Stimulated activated CD8-positive, alpha-beta memory T cell treated with anti-CD3 and anti-CD28 coated beads, Interleukin-7, amount 100 ng/mL, for 24 hours (primary cell): ENCODE measurements at places on chromosomes 5 and 9.

GRCh38 chr5:171586436-171586835 lies 167.0 kb downstream of the FGF18 start:
- DNase-seq: no peak

GRCh38 chr5:5344606-5345005 lies 77.9 kb upstream of the ICE1 start:
- no peak for DNase-seq

GRCh38 chr5:176389135-176390123 lies 878 bp downstream of the HIGD2A start:
- no peak for DNase-seq

GRCh38 chr5:53381-54174 lies 38.4 kb upstream of the PLEKHG4B start:
- no peak for DNase-seq

GRCh38 chr5:133709209-133709725 lies 96.9 kb upstream of the FSTL4 start:
- DNase-seq: no peak

DNA sequence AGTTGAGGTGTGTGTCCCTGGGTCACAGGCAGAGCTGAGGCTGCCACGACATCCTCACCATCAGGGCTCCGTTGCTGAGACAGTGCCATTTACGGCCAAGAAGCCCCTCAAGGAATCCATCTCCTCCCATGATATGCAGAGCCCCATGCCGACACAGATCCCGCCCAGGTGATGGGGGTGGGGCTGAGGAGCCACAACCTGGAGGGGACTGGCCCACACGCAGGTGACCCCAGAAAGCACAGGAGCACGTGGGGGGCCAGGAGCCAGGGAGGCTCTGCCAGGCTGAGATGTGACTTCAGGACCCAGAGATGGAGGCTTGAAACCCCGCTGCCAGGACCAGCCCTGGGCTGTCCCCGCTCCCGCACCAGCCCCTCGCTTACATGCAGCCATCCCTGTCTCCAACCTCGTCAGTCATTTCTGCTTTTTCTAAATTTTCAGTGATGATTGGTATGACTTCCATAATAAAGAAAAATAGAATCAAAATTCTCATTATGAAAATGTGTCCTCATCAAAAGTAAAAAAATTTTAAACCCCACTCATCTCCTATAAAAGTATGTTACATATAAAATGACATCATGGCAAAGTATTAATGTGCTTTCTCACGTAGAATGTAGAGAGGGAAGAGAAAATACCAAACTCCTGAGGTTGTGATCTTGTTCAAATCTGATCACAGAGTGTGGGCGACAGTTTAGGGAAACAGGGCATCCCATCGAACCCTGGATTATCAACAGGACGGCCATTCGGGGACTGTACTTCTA lies 98.0 kb upstream of the SARDH start:
- no peak for DNase-seq

- no peak for DNase-seq
Observed at GRCh38 chr5:7169240-7169878, 226.6 kb upstream of the ADCY2 start.

- DNase-seq: no peak
Observed at GRCh38 chr9:129595903-129596540, 24.9 kb downstream of the C9orf50 start.

GRCh38 chr9:117178596-117179375 lies 236.1 kb downstream of the ASTN2 start:
- DNase-seq: no peak

DNA sequence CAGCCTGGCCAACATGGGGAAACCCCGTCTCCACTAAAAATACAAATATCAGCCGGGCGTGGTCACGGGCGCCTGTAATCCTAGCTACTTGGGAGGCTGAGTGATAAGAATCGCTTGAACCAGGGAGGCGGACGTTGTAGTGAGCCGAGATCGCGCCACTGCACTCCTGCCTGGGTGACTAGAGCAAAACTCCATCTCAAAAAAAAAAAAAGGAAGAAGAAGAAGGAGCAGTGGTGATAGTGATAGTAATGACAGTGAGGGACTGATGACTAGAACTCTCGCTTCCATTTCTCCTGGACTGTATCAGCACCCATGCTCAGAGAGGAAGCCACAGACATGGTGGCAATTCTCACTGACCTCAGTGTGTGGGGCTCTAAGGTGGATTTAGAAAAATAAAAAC lies 52.6 kb upstream of the CLINT1 start:
- DNase-seq: no peak

GRCh38 chr5:25334350-25334749 lies 689.6 kb upstream of the CDH10 start:
- no peak for DNase-seq

- no peak for DNase-seq
Observed at GRCh38 chr5:158884827-158885518, 214.7 kb downstream of the EBF1 start.

- DNase-seq: no peak
Observed at GRCh38 chr9:138044485-138045383, 167.2 kb downstream of the CACNA1B start.

GRCh38 chr5:98905857-98906688 lies 22.7 kb downstream of the CHD1 start:
- DNase-seq: no peak

- DNase-seq: no peak
Observed at GRCh38 chr5:175493726-175494125, 15.4 kb downstream of the SFXN1 start.

- DNase-seq: no peak
Observed at GRCh38 chr5:122715095-122715494, 59.8 kb upstream of the SNX2 start.

DNA sequence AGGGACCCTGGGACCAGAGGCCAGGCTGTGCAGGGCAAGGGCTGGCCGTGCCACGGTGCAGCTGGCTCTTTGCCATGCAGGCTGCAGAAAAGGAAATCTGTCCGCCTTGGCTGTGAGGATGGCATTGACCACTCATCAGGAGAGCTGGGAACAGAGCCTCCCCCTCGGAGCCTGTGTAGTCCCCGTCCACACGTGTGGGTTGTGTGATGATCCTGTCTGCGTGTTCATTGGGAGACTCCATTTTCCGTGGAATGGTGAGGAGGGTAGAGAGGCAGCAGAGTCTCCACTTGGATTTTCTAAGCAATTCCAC lies 47.7 kb downstream of the EHMT1 start:
- DNase-seq: no peak

GRCh38 chr5:155193483-155194107 lies 180.0 kb downstream of the KIF4B start:
- DNase-seq: no peak

DNA sequence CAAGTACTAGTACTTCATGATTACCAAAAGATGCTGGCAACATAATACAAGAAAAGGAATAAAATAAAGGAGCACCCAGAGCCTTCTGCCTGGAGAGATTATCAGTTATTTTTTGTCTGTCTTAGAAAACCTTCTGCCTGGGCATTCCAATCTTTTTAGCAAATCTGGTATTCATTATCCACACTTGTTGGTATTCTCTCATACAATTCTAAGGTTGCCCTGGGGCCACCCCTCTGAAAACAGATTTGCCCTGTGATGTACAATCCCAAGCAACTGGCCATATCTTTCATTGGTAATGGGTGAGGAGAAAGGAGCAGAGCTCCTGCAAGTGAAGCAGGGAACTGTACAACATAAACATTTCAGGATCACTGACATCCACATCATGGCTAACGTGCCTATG lies 47.8 kb downstream of the WDR41 start:
- no peak for DNase-seq

DNA sequence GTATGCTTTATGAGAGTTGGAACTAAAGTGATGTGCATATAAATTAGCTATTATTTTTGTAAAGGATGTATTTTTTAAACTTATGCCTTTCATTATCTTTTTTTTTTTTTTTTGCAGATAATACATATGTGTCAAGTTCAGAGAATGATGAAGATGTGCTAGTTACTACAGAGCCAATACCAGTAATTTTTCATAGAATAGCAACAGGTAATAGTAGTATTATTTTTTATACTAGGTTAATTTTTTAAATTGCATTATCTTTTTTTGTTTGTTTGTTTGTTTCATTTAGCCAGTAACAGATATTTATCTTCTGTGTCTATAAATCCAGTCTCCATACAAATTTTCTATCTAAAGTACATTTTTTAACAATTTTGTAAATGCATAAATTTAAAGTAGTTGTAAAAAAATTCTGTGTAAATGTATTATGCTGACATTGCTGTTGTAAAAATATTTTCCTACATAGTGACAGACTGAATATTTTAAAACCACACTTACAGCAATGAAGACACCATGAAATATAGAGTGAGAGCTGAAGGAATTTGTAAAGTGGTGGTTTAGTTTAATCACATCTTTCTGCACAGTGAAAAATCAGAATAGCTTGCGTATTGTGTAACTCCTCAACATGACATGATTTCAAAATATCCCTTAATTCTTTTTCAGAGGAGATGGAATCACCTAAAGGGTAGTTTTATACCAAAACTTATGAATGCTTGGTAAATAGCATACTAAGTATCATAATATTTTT lies 93.3 kb downstream of the PARP8 start:
- no peak for DNase-seq

DNA sequence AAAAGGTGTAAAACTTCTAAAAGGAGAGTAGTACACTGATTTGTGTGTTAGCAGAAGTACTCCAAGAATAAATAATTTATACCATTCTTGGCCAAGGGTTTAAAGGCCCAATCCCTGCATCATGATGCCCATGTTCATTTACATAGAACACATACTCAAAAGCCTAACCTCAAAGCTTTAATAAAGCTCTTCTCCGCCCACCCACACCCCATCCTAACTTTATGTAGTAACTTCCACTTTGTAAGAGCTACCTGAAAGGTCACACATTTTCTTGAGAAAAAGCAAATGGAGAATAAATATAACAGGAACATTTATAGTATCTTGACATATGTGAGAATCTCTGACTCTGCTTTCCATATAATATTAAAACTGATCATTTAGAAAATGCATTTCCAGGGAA lies 148.8 kb upstream of the FREM1 start:
- no peak for DNase-seq
